ENCODE measurements at places on chromosomes 1 and 21.

GRCh38 chr1:19427087-19427781, 58.1 kb downstream of the CAPZB start:
- DNase-seq: no peak

DNA sequence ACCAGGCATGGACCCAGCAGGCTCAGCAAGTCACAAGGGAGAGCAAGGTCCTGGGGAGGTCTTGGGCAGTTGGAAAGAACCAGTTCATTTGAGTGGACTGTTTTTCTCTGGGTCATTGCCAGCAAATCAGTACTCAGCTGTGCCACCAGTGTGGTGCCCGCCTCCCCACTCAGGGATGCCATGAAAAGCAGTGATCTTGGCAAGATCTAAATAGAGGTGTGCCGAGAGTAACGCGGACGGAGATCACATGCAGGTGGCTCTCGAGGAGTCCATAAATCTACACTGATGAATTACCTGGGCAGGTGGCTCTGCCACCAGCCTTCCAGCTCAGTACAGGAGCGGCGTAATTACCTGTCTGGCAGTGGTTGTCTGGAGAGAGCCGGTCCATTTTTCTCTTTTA, 642.2 kb downstream of the PTPRU start:
- no peak for DNase-seq

- DNase-seq: no peak
Observed at GRCh38 chr1:232179896-232180778, 449.8 kb downstream of the SIPA1L2 start.

DNA sequence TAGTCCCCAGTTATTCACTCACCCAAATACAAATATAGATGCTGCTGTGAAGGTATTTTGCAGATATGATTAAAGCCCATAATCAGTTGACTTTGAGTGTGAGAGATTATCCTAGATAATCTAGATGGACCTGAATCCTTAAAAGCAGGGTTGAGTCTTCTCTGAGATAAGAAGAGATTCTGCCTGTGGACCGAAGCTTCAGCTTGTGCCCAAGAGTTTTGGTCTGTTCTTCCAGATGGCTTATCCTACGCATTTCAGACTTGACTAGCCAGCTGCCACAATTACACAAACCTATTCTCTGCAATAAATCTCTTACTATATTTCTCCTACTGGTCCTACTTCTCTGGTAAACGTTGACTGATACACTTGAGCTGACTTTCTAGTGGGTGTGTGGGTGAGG, 145.1 kb downstream of the KCNJ6 start:
- DNase-seq: peak; percentile 80

- DNase-seq: no peak
Observed at GRCh38 chr1:38242506-38242905, 195.9 kb upstream of the POU3F1 start.

DNA sequence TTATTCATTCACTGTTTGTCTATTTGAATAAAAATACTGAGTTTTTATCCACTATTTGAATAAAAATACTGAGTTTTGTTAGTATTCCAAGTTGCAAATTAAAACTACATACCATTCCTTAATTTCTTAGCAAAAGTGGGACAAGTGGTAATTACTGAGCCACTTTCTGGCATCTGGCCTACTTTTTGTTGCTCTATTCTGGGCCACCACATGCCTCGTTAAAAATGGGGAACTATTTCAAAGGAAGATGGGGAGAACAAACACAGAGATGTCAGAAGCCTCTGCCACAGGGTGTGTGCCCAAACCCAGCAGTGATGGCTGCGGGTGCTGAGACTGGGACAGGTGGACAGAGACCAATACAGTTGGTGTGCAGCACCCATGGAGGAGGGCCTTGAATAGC, 14.6 kb downstream of the PIGP start:
- no peak for DNase-seq

DNA sequence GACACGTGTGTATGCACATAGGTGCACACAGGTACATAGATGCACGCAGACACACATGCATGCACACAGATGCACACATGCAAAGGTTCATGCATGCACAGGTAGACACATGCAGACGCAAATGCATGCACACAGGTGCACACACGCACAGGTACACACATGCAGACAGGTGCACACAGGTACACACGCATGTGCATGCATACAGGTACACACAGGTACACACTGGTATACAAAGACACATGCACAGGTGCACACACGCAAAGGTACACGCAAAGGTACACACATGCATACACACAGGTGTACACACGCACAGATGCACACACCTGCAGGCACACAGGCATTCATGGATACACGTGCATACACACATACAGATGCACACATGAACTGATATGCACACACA, 8.8 kb downstream of the NOC2L start:
- no peak for DNase-seq

DNA sequence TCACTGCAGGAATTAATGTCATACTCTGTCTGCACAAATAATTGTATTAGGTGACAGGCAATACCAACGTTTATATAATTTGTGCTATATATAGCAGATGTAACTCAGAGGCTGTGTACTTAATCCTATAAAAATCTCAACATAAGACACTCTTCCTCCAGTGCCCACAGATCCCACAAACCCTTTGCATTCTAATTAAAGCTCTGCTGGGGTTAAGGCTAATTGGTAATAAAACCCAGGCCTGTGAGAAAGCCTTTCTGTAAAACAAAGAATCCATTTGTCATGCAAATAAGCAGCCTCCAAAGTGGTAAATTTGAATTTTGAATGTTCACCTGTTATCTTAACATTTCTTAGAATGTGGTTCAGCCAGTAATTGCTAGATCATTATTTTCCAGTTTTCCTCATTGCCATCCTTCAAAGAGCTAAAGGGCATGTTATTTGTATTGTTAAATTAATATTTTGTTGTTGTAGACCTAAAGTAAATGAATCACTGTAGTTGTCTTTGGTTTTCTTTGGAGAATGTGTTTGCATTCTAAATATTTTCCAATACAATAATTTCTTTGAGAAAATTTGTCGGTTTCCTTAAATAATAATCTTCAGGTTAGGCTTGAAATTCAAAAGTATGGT, 46.3 kb upstream of the PRDX6 start:
- DNase-seq: peak; percentile 86

- DNase-seq: peak; percentile 81
Observed at GRCh38 chr1:100921110-100921706, 25.3 kb downstream of the SLC30A7 start.

DNA sequence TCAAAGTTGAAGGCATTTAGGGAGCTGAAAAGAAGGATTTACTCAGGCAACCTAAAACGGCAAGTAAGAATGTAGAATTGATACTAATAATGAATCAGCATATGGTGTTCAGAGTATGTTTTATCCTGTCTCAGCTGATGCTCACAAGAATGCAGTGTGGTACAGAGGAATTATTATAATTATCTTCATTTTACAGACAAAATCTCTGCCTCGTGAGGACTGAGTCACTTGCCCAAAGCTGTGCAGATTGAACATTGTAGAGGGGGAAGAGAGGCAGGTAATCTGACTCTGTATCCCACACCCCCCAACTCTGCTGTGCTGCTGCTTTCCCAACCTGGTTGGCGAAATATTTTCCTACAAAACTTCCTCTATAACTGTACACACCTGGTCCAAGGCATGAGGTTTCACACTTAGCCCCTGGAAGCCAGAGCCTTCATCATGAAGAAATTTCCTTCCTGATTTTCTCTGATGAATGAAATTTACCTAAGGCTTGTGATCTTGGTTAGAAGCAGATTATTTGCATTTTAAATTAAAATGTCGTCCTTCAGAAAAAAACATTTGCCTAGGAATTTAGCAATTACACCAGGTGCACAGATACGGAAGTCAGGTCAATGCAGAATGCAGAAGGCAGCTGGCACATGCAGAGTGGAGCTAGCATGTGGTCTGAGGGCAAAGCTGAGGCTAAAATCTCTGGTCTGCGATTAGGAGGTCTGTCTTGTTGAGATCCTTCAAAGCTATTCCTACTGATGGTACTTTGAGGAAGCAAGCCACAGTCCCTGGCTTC, 52.8 kb downstream of the DPT start:
- DNase-seq: no peak

GRCh38 chr21:30620080-30620479, 347 bp upstream of the KRTAP20-4 start:
- no peak for DNase-seq

DNA sequence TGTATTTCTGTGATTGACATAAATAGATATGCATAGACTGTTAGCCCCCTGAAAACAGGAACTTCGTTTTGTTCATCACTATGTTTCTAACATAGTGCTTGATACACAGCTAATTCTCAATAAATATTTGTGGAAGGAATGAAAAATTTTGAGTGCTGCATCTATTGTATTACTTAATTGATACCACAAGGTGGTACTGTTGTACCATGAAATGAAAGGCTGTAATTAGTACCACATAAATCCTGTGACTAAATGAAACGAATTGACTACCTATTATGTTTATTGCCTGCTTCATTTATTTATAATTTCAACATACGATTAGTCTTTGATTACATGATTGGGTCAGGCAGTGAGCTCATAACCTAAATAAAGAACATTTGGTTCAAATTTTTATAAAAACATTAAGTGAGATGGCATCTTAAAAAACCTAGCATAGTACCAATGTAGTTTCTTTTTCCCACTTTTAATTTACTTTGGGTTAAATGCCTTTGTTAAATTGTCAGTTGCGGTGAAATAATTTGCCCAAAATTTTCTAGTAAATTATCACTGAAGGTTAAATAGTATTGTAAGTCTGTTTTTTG, 15.0 kb upstream of the TGFB2 start:
- peak; percentile 60 for DNase-seq

- no peak for DNase-seq
Observed at GRCh38 chr21:36186506-36187399, 30.1 kb downstream of the DOP1B start.

DNA sequence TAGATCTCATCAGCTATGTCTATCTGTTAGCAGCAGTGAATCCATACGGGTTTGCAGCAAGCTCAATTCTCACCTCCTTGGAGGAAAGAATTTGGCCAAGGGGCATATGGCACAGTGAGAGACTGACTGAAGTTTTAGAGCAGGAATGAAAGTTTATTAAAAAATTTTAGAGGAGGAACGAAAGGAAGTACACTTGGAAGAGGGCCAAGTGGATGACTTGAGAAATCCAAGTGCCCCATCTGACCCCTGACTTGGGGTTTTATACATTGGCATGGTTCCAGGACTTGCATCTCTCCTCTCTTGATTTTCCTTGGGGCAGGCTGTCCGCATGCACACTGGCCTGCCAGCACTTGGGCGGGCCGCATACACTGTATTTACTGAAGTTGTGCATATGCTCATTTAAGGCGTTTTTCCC, 9.2 kb upstream of the OSBPL9 start:
- peak; percentile 67 for DNase-seq

DNA sequence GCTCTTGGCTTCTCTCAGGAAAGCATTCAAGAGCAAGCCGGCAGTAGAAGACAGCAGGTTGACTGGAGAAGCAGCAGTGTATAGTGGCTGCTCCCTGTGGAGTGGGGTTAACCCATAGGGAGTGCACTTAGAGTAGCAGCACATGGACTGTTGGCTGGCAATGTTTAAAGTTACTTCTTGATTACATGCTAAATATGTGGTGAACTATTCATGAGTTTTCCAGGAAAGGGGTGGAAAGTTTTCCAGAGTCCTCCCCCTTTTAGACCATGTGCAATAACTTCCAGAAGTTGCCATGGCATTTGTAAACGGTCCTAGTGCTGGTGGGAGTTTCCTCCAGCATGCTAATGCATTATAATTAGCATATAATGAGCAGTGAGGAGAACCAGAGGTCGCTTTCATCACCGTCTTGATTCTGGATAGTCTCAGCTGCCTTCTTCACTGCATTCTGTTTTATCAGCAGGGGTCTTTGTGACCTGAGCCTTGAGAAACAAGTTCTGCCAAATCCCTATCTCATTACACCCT, 131.8 kb downstream of the CCDC185 start:
- DNase-seq: no peak

GRCh38 chr1:91556556-91556955, 55.9 kb downstream of the CDC7 start:
- no peak for DNase-seq

GRCh38 chr1:161121834-161122233, 3.9 kb downstream of the NIT1 start:
- no peak for DNase-seq

- DNase-seq: peak; percentile 61
Observed at GRCh38 chr1:67919274-67920072, 86.2 kb upstream of the GNG12 start.

- peak; percentile 25 for DNase-seq
Observed at GRCh38 chr1:235129774-235130570, 1.3 kb upstream of the TOMM20 start.

DNA sequence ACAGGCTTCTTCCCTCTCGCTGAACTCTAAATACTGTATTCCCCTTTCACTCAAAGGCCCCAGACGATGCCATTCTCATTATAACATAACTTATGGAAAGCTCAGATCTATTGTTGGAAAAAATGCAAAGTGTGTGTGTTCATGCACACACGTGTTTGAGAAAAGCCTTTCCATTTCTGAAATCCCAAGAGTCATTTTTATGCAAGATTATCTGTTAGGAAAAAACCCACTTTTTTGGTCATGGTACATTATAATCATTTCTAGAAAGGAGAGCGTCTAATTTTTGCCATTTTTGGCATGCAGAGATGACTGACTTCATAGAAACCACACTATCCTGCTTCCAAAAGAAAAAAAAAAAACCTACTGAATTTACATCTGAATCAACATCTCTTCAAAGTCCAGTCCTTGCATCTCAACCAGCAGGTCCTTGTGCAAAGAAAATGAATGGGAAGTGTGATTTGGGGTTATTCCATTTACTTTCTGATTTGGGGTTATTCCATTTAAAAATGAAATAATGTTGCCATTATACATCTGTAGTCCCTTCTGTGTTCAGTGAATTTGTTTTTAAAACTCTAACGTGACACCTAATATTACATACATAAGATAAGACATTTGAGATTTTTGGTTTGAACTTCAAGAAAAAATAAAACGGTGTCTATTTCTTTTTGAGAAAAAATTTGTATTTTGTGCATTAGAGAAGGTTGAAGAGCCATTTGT, 150.3 kb downstream of the DHRS3 start:
- DNase-seq: no peak

GRCh38 chr21:38343691-38344090, 86.9 kb downstream of the KCNJ15 start:
- DNase-seq: no peak

DNA sequence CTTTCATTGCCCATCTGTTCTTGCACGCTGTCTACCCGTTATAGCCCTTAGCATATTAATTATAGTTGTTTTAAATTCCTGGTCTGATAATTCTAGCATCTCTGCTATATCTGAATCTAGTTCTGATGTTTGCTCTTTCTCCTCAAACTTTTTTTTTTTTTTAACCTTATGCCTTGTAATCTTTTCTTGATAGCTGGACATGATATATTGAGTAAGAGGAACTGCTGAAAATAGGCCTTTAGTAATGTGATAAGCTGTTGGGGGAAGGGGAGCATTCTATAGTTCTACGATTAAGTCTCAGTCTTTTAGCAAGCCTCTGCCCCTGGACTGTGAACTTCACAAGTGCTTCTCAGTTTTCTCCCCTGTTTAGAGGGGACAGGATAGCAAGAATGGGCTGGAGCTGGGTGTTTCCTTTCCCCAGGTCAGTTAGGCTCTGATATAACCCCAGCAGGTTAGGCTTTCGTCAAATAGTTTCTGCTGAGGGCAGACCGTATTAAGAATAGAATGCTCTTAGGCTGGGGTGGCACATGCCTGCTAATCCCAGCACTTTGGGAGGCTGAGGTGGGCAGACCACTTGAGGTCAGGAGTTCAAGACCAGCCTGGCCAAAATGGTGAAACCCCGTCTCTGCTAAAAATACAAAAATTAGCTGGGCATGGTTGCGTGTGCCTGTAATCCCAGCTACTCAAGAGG, 62.2 kb downstream of the ZFYVE9 start:
- peak; percentile 26 for DNase-seq

GRCh38 chr1:29462096-29462495, 225.8 kb downstream of the PTPRU start:
- no peak for DNase-seq

- DNase-seq: no peak
Observed at GRCh38 chr1:206067486-206068227, 14.7 kb downstream of the RHEX start.

All from NCI-H82 (cell line).